ENCODE measurements at places on chromosomes 3 and 15.

- no peak for DNase-seq
Observed at GRCh38 chr3:158506456-158506855, 64.5 kb upstream of the MLF1 start.

DNA sequence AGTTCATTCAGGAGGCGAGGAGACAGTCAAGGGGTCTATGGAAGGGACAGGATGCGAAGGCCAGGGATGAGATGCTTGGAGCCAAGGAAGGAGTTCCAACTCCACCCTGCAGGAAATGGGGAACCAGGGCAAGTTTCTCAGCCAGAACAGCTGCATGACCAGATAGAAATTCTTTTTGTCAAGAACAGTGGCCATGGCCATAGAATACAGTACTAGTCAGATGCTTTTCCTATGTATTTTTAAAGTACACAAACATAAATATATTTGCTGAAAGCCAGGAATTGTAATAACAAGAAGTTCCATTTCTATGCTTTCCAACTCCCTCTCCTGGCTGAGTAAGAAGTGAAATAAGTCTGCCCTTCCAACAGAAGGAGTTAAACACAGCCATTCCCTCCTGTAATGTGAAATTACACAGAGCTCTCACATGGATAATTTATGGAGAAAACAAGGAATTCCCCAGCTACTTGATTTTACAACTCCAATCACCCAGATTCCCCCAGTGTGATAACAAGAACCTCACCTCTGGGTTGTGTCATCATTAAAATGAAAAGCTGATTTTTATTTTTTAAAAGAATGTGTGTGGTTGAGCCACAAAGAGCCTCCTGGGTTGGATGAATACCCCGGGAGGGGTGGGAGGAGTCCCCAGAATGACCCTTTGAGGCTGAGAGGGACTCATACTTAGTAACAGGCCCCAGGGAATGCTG is 124.6 kb upstream of the ARHGEF3 start:
- no peak for DNase-seq

- no peak for DNase-seq
Observed at GRCh38 chr3:12730506-12731242, 28.4 kb downstream of the TMEM40 start.

- DNase-seq = no peak
Observed at GRCh38 chr3:72418856-72419255, 429.4 kb downstream of the SHQ1 start.

- DNase-seq = no peak
Observed at GRCh38 chr3:197573048-197573767, 17.4 kb upstream of the BDH1 start.

DNA sequence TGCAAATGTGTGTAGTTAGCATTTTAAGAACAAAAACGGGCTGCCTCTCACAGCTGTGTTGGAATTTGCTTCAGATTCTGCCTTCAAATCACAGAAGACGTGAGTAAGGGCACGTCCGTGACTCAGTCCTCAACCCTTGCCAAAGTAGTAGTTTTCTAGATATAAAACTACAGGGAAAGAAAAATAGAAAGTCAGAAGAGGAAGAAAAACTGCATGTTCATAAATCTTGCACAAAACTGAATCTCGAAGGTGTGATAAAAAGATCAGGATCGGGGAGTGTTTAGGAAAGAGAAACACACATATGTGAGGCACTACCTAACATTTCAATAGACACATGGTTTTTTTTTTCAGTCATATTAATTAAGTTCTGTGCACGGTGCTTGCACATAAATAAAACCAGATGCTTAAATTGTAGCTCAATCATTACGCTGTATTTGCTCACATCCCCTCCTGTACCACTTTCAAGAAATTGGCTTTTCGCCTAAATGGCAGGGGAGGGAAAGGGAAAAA is 71.7 kb downstream of the P3H2 start:
- DNase-seq = no peak

DNA sequence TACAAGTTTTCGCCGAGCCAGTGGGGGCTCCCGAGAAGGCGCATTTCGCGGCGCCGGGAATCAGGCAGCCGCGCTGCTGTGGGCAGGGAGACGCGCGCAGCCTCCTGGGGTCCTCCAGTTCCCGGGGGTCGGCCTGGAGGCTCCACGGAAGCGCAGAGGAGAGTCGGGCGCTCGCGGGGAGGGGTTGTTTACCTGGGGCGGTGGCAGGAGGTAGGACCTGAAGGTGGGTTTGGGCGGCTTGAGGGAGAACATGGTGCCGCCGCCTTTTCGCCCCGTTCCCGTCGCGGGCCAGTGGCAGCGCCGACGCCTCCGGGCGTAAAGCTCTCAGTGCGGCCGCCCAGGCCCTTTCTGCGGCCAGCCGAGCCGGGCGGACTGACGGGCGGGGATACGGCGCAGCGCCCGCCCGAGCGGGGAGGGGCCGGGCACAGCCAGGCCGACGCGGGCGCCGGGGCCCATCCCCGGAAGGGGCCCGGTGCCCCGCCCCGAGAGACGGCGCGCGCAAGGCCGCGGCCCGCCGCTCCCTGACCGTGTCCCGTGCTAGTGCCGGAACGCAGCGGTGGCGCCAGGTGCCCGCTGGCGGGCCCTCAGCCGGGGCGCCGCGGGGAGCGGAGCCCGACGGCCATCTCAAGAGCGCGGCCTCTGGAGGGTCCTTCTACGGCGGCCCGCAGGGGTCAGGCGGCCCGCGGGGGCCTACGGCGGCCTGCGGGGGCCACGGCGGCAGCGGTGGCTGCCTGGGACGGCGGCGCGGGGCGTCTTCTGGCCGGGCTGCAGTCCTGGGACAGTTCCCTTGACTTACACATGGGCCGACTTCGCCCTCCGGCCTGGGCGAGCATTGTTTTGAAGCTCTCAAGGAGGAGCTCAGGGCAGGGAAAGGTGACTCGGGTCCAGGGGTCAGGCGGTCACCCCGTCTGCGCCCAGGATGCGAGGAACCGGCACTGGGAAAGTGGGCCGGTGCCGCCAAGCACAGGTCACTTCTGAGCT is at the start of gene MTMR10:
Gene MTMR10 (minus strand): TSS at position 374 of the 981 bp plus-strand sequence. CDS start 122 bp downstream, at position 252.
- DNase-seq = peak; percentile 79

DNA sequence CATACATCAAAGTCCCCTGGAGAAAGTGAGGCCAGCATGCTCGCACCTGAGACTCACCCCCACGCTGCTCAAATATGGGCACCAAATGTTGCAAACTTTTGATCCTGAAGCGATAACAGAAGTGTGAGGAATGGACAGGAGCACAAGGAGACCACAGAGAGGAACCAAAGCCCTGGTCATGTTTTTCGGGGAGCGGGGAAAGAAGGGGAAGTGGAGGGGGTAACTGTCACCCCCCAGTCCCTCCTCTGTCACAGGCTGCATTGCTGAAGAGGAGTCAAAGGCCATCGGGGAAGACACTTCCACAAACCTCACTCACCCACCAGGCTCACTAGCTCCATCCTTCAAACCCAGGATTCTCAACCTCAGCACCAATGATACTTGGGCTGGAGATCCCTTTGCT is 182.4 kb downstream of the UACA start:
- DNase-seq = no peak

DNA sequence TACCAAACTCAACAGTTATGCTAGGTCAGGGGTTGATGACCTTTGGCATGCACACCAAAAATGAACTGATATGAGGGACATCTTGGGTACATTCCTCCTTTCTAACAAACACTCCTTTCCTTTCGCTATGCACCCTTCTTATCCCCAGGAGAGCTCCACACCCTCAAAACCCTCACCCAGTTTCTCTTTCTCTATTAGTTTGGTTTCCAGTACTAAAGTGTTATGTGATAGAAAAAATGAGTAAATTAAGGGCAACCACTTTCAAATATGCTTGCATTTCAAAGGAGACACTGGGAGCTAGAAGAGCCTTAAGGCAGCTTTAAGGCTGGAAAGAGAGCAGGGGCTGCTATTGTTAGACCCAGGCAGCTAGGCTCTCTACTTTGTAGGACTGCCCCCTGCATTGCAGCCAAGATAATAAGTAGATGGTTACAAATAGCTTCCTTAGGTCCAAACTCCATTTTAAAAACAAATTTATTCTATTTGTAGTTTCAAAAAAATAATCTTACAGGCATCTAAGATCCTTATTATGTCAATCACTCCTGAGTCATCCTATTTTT is 244.3 kb downstream of the ZIC1 start:
- no peak for DNase-seq

- no peak for DNase-seq
Observed at GRCh38 chr3:12613250-12613649, 50.7 kb downstream of the RAF1 start.

- DNase-seq = no peak
Observed at GRCh38 chr15:52789008-52789600, 1.0 kb downstream of the ONECUT1 start.

DNA sequence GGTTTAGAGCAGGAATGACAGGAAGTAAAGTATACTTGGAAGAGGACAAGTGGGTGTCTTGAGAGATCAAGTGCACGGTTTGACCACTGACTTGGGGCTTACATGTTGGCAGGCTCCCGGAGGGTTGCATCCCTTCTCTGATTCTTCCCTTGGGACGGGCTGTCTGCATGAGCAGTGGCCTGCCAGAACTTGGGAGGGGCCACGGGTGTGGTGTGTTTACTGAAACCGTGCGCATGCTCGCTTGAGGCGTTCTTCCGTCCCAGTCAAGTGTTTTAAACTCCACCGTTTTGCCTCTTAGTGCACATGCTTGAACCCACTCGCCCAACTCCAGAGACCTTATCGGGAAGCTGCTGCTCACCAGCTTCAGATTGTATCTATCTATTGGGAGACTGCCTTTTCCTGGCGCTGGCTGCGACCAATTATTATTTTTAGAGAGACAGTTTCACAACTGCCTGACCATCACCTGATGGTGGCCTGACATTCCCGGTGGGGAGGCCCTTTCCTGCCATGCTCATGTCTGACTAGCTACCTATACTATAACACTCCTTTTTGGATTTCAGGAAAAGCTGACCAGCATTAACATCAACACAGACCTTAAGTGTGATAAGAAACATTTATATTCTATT is 14.9 kb upstream of the C3orf22 start:
- no peak for DNase-seq

DNA sequence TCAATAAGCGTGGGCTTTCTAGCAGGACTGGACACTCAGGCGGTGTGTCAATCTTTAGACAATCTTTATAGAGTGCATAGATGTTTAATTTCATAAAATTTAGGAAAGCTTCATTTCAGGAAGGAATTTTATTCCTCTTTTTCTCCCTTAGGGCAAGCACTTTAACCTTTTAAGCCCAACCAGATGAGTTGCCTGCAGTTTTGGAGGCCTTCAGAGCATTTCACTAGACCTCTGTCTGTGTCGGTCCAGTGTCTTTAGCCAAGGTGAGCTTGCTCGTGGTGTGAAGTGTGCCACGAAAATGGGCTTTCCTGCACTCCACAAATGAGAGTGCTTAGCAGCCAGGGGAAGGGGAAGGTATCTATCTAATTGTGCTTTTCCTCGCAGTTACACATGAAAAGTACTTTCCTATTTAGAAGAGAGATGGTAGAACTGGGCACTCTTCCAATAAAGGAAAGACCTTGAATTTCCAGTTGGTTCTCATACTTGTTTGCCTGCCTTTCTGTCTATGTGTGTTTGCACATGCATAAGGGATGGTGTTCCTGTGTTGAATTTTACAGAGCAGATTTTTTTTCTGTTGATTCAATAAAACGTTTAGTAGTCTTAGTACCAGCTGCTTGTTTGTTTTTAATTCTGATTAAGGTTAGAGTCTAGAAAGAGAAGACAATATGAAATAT is 53.6 kb downstream of the FEZF2 start:
- no peak for DNase-seq

GRCh38 chr3:156764751-156765150 is 61.4 kb upstream of the LEKR1 start:
- DNase-seq = no peak

DNA sequence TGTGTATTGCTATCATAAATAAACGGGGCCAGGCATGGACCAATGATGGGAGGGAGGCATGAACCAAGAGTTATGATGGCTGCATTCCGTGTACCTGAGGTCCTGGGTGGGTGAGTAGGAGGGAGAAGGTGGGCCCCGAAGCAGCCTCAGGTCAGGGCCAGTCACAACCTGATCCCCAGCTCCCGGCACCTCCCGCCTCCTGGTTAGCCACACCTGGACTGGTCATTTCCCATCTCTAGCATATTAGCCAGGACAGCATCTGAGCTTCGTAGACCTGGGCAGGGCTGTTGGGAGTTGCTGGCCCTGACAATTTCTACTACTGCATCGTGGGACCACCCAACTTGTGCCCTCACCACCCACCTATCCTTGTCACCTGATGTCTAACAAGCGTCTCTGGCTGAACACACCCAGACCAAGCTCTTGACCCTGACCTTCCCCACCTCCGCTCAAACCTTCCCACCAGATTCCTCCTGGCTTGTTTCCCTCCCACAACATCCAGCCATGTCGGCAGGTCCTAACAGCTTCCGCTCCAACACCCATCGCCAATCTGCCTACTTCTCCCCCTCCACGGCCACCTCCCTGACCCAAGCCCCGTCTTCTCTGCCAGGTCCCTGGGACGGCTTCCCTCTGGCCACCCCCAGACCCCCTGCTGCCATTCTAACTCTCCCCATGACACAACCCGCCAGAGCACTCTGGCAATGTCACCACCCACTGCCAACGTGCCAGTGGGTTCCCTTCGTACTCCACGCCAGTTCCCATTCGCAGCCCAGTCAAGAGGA is 133.8 kb upstream of the IQSEC1 start:
- no peak for DNase-seq

DNA sequence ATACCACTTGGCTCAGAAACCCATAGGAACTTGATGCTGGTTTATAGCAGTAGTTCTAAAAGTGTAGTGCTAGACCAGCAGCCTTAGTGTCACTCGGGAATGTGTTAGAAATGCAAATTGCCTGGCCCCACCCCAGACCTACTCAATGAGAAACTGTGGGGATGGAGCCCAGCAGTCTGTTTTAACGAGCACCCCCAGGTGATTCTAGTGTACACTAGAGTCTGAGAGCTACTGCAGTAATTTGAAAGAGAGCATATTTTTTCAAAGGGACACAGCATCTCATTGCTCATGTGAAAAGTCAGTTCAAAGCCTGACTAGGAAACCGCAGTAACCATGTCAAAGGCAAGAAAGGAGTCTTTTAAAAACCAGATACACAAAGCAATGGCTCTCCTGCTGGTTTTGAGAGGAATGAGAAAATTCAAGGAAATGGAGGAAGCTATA is 313.4 kb downstream of the SQOR start:
- no peak for DNase-seq

- no peak for DNase-seq
Observed at GRCh38 chr3:14474363-14475081, 65.6 kb downstream of the GRIP2 start.

GRCh38 chr15:40150163-40150925 is 10.5 kb upstream of the BUB1B start:
- no peak for DNase-seq

GRCh38 chr3:93904568-93904967 is 69.1 kb downstream of the PROS1 start:
- DNase-seq = no peak

DNA sequence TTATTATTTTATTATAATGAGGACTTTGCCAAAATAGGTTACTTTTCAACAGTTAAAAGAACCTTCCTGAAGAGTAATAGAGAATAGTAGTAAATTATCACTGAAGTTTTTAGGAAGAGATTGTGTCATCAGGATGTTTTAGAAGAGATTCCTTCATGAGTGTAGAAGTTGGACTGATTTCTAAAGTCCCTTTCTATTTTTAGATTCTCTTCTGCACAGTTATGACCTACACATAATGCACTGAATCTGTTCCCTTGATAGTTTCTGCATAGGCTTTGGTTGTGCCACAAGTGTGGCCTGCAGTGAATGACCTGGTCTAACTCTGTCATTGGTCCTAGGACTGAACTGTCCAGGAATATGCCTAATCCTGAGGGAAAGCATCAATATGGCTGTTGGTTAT is 23.9 kb downstream of the SLC35A5 start:
- no peak for DNase-seq
